ENCODE measurements at places on chromosomes 5 and 9. TPM values are rescaled to one million over a fixed set of nuclear protein-coding genes. Genes with fewer than 3 reads are reported as not detected.

FAM169A gene
- total RNA-seq, result 86.6 TPM

CCNG1 gene
- total RNA-seq, result 37.7 TPM

ARHGEF37 gene
- total RNA-seq, result 30.6 TPM

POLK gene
- 31.5 TPM for total RNA-seq
